Breast epithelium (tissue), 4 donors: ENCODE measurements at places on chromosomes 3 and 15. TPM values are rescaled to one million over a fixed set of nuclear protein-coding genes. Genes with fewer than 3 reads are reported as not detected.

GRCh38 chr3:4720316-4721075 lies 227.3 kb downstream of the ITPR1 start:
- DNase-seq = peak; percentile 79
- H3K27me3 ChIP-seq = no peaks in the 10 kb centered on the region
- no peak overlapping the region for H3K4me3 ChIP-seq
- no peaks in the 10 kb centered on the region for H3K36me3 ChIP-seq

The SHC4 gene
- total RNA-seq = 1.3 TPM

GRCh38 chr15:46312133-46312740 lies 677.4 kb downstream of the SQOR start:
- no peaks in the 10 kb centered on the region for H3K27me3 ChIP-seq
- no peaks in the 10 kb centered on the region for H3K4me1 ChIP-seq
- peak; percentile 60 for DNase-seq
- H3K36me3 ChIP-seq = no peaks in the 10 kb centered on the region
- no peak overlapping the region for H3K27ac ChIP-seq
- no peak overlapping the region for H3K4me3 ChIP-seq

DNA sequence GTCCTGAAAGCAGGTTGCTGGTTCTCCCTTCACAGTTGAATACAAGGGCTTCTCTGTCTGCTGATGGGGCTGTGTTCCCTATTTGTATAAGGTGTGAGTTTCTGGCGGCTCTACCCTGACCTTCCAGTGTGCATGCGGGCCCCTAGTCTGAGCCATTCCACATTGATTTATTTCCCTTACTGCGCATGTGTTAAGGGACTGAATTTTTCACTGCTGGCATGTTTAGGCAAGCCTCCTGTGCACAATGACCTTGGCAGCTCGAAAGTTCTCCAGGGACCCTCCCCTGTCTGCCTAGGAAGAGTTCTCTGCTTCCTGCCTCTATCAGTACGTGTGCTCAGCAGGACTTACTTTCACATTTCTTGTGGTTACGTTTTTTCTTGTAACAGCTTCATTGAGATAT lies 11.4 kb downstream of the TRAK1 start:
- H3K27ac ChIP-seq = peak overlapping the region; percentile 74
- no peak for DNase-seq
- no peaks in the 10 kb centered on the region for H3K27me3 ChIP-seq
- no peak overlapping the region for H3K4me3 ChIP-seq
- H3K4me1 ChIP-seq = no peaks in the 10 kb centered on the region

GRCh38 chr15:28920781-28921331 lies 35.1 kb downstream of the APBA2 start:
- no peaks in the 10 kb centered on the region for H3K36me3 ChIP-seq
- no peak for DNase-seq
- H3K4me1 ChIP-seq = no peaks in the 10 kb centered on the region
- no peak overlapping the region for H3K27ac ChIP-seq

DNA sequence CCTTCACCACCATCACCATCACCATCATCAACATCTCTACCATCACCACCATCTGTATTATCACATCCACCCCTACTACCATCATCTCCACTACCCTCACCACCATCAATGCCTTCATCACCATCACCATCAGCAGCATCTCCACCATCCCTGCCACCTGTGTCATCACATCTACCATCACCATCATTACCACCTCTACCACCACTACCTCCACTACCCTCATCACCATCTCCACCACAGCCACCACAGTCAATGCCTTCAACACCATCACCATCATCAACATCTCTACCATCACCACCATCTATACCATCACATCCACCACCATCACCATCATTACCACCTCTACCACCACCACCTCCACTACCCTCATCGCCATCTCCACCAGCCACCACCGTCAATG lies 196.7 kb downstream of the SHQ1 start:
- DNase-seq = no peak
- H3K4me1 ChIP-seq = peaks cover 3% of the 10 kb centered on the region
- no peak overlapping the region for H3K27ac ChIP-seq
- H3K36me3 ChIP-seq = no peaks in the 10 kb centered on the region

DNA sequence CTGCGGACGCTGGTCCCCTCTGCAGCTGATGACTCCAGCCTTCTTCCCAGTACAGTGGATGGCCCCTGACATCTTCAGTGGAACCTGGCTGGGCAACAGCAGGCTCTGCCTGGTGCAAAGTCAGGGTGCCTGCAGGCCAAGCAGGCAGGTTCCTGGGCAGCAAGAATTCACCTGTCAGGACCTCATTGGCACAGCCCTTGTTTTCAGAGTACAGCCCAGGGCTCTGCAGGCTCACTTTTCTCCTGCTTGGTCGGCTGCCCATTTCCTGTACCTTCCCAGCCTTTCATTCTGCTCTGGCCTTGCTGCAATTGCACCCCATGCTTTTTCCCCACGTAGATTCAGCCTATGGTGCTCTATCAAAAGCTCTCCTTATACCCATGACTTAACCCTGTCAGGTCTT lies 56.0 kb downstream of the LRTM1 start:
- no peak overlapping the region for H3K27ac ChIP-seq
- no peak overlapping the region for H3K4me3 ChIP-seq
- H3K4me1 ChIP-seq = no peaks in the 10 kb centered on the region
- H3K27me3 ChIP-seq = no peaks in the 10 kb centered on the region
